ENCODE measurements at places on chromosomes 7 and 10.
A peak's percentile ranks its signal among the peaks of the same experiment; 100 is the strongest.

- DNase-seq, result no peak
Measured at GRCh38 chr10:86716466-86716865, 40.0 kb upstream of the BMPR1A start.

DNA sequence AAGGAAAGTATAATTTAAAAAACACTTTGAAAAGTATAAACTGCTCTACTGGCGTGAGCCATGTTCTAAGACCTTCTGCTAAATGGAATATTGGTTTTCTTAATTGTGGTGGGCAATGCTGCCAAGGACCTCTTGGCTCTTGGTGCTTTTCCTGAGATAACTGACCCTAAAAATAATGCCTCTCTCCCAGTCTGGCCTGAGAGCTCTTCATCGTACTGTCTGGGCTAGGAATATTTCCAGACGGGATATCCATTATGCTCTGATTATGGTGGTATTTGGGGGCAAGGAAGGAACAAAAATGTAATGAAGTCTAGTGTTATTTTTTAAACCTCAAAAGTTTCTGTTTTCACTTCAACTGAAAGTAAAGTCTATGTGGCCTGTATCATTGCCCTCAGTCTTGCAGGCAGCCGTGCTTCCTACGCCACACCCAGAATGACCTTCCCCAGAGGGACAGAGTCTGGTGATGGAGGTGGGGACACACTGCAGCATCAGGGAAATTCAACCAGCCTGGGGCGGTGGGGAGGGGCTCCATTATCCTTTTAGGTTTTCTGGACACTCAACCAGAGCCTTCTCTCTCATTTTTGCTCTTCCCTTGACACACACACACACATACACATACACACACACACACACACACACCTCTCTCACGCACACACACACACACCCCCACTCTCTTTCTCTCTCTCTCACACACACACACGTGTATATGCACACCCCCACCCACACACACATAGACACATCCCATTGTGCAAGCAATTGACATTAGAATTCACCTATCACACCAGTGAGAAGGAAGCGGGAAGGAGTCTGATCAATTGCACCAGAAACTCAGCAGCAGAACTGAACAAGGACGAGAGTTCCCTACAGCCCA, 99.6 kb downstream of the LRRC18 start:
- DNase-seq, result no peak

DNA sequence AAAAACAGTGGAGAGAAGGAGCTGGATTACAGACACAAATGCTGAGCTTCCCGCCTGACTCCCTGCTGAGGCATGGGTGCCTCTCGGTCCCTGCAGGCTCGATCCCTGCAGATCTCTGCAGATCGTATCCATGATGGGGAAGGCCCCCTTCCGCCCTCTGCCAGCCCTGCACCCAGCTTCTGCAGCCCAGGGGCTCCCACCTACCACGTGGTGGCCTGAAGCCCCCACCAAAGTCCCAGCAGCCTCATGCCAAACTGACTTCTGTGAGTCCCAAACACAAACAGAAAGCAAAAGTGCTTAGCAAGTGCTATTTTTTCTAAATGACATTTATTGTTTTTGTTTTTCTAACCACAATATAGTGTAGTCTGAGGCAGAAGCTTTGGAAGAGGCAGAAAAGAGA, 127.1 kb upstream of the CHST15 start:
- DNase-seq, result no peak

DNA sequence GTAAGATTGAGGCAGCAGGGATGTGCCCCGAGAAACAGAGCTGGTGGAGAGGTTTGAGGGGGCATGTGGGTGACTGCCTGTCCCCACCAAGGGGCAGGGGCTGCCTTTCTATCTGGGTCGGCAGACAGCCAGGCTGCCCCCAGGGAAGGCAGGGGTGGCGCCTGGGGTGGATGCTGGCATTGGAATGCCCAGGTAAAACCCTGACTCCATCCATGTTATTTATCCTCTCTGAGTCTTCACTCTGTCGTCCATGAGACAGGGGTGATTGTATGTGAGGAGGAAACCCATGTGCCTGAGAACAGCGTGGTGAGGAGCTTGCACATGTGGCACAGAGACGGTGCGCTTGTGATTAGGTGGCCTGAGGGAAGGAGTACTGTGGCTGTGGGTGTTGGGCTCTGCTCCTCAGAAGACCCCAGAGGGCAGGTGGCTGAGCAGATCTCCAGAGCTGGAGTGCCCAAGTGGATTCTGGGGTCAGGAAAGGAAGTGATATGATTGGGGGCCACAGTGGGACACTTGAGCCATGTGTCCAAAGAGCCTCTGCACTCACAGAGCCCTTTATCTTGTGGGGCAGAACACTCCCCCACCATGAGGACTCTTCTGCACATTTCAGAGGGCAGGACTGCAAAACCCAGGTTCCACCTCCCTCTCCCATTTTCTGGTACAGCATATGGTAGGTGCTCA, 100.4 kb upstream of the RET start:
- DNase-seq, result no peak

- no peak for DNase-seq
Measured at GRCh38 chr10:77686650-77687417, 49.2 kb upstream of the KCNMA1 start.

GRCh38 chr10:98107644-98108430, 26.6 kb upstream of the R3HCC1L start:
- DNase-seq, result no peak

GRCh38 chr10:23317416-23317815, 27.2 kb downstream of the C10orf67 start:
- DNase-seq, result no peak

GRCh38 chr7:50306494-50307367, 2.2 kb downstream of the IKZF1 start:
- DNase-seq, result no peak

DNA sequence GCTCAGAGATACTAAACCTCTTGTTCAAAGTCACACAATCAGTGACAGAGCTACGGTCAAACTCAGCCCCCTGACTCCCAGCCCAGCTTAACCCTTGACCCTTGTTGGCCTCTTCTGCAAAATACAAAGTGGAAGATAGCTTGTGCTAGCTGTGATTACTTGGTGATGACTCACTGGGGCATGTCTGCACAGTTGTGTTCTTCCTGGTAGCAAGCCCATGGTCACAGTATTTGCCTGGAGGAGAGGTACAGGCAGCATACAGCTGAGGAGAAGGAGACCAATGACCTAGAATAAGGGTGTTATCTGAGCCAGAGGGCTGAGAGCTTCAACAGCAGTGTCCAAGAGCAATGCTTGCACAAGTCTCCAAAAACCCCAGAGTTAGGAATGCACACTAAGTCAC, 5.7 kb upstream of the HSPA12A start:
- DNase-seq, result peak; percentile 24

DNA sequence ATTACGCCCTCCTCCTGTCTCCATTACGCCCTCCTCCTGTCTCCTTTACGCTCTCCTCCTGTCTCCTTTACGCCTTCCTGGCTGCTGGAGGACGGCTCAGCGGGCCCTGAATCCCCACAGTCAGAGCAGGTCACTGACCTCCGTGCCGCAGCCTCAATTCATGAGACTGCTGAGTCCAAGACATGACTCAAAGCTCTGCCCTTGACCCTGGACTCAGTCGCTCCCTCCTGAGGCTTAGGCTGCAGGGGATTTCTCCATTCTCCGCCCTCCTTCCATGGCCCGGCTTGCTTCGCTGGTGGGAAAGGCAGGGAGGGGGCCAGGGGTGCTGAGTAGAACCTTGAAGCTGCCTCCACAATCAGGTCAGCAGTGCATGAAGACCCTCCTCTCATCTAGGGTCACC, 21.0 kb upstream of the FOXL3 start:
- DNase-seq, result no peak

- peak; percentile 42 for DNase-seq
Measured at GRCh38 chr7:41219276-41219675, 483.6 kb downstream of the INHBA start.

GRCh38 chr10:61153771-61154170, 209.8 kb upstream of the RHOBTB1 start:
- no peak for DNase-seq

DNA sequence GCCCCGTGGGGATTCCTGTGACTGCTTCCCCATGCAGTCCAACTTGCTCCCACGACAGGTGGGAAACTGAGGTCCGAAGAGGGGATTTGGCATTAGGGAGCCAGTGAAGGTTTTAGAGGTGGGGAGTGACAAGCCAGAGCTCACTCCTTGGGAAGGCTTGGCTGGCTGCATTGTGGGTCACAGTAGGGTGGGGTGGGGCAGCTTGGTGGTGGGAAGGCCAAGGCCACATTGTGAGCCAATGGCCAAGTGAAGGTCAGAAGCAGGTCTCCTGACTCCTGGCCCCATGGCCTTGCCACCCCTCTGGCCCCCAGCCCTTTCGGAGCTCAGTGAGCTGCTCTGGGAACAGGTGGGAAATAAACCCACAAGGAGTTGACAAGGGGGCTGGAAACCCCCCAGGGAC, 2.5 kb downstream of the C10orf105 start:
- DNase-seq, result no peak

GRCh38 chr7:114835303-114835702, 86.6 kb upstream of the MDFIC start:
- DNase-seq, result no peak

DNA sequence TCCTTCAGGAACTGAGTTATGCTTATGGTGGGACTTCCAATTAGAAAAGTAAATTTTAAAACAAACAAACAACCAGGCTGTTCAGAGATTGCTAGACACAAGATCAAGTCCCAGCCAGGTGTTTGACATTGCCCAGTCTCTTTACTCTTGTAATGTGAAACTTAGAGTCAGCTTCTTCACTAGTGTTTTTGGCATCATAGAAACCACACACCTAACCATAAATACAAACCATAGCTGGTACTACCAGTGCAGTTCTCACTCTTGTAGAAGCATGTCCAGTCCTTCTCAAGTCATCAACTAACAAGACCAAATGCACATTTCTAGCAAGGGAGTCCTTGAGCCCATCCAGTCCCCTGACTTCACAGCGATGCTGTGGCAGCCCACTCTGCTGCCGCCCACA, 339.9 kb downstream of the GFRA1 start:
- no peak for DNase-seq

DNA sequence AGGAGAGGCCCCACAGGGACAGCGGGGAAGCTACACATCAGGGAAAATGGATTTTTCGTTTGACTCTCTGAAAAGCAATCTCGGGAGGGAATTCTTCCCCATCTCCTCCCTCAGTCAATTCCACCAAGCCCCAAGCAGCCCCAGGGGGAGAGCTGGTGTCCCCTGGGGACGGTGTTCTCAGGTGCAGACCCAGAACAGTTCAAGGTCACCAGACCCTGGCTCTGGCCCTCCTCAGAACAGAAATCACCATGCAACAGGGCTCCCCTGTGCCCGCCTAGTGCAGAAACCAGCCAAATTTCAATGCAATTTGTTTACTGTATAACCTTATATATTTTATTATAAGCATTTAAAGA, 34.1 kb downstream of the GSDME start:
- DNase-seq, result no peak
